ENCODE measurements at places on chromosomes 7 and 10.

- DNase-seq: no peak
Observed at GRCh38 chr7:141551782-141552181, 572 bp downstream of the AGK start.

GRCh38 chr7:112484671-112485167 is 3.9 kb downstream of the LSMEM1 start:
- no peak for DNase-seq

- DNase-seq: no peak
Observed at GRCh38 chr7:2105280-2105679, 127.5 kb downstream of the MAD1L1 start.

DNA sequence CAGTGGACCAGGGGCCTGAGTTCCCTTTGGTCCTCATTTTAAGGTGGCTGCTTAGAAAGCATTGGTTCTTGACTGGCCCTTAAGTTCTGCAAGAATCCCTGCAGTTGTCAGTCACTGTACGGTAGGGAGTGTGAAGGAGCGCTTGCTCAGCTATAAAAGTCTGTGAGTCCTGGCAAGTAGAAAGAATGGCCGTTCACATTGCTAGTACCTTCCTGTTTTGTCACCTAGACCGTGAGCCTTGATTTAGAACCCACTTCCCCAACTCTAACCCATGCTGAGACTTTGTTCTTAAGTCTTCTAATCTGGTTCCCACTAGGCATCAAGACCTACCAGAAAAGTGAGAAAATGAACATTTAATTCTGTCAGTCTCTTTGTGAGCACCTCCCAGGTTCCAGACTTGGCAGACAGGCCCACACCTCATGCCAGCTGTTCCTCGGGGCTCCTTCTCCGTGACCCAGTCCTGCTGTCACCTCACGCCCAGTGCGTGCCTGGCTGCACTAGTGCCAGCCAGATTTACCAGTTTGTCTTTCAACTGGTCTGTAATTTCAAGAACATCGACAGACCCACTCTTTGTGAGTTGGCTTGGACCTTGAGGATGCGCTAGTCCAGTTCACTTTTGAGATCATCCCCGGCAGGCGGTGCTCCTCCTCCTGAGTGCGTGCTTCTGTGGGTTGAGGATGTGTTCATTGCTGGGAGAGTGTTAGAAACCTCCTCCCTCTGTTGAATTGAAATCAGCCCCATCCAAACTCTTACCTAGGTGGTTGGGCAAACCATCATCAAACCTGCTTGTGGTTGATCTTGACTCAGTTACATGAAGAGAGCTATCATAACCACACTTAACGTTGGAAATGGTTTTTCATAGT is 78.5 kb downstream of the SHH start:
- DNase-seq: no peak

DNA sequence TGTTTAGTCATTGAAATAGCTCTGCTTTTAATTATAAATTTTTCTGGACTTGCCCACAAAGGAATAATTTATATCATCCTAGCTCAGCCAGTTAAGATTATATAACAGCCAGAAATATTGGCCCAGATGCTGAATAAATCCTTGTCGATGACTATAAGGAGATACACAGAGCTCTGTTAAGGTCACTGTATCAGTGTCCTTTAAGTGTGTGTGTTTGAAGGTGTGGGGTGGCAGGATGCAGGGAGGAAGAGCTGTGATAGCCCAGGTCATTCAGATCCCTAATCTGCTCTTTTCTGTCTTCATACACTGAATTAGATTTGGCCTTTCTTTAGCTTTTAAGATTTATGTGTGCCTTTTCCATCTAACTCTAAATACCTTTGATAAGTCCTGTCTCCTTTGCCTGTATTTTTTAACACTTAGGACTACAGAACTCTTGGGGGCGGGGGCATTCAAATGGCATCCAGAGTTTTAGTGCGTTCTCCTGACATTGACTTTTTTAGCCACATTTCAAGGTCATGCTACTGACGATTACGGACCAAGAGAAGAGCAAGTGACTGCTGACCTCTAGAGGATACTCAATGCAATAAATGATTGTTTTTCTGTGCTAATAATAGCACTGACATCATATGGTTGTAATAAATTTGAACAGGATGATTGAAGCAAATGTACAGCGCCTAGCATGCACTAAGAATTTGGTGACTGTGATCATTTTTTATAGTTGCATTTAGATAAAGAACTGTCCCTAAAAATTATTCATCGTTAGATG is 172.3 kb downstream of the CACNB2 start:
- no peak for DNase-seq

DNA sequence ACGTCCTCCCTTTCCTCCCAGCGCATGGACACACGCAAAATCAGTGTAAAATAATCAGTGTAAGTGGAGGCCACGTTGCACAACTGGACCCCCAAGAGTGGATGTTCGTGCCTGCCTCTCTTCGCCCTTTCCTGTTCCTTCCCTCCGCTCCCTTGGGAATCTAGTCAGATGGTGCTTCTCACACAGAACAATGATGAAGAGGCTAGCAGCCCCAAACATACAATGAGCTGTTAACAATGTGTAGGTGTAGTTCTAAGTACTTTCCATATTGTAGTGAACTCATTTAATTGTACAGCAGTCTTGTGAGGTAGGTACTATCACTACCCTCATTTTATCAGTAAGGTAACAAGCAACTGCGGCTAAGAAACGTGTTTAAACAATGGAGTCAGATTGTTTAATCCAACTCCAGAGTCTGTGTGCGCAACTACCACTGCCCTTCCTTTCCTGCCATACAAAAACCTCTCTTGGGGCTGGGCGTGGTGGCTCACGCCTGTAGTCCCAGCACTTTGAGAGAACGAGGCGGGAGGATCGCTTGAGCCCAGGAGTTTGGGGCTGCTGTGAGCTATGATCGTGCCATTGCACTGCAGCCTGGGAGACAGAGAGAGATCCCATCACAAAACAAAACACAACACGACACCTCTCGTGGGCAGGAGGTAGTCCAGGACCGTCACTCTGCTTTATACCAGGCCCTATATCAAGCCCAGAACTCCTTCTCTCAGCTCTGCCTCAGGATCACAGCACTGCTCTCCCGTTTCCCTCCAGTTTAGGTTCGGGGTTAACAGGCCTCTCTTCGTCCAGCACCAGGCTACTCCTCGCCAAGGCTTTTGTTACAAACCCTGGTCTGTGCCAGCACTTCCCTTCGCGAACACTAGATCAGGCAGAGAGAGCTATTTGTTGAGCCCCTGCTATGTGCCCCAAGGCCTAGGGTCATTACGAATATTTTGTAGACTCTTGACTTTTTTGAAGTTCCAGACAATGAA is 1.1 kb downstream of the FKBP9 start:
- DNase-seq: no peak

GRCh38 chr10:14761372-14761771 is 13.3 kb downstream of the FAM107B start:
- DNase-seq: no peak

DNA sequence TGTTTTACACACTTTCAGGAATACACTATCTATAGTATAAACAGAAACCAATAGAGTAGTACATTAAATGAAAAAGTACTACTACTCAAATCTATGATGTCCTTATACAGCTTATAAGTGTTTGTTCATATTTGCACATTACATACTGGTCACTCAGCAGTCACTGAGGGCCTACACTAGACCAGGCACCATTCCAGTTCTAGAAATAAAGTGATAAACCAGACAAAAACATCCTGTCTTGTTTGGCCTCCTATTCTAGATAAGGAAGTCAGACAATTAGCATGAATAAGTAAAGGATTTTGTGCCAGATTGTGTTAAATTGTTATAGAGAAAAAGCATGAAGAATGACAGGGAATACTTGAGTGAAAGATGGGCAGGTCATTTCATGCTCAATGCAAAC is 219.0 kb downstream of the CRPPA start:
- no peak for DNase-seq

DNA sequence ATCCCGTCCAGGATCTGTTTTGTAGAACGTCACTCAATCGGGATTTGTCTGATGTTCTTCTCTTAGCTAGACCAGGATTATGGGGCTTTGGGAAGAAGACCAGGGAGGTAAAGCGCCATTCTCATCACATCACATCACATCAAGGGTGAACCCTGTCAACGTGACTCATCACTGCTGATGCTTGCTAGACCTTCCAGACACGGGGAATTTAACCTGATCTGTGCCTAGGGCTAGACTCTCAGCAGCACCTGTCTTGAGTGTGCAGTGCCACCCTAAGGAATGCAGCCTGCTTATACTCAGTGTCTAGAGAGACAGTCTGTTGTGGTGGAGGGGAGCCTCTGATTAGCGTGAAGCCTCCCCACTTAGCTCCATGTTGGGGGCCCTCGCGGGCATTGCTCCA is 678.6 kb upstream of the FOXK1 start:
- DNase-seq: no peak

- DNase-seq: no peak
Observed at GRCh38 chr7:85510287-85510686, 323.4 kb upstream of the SEMA3D start.

DNA sequence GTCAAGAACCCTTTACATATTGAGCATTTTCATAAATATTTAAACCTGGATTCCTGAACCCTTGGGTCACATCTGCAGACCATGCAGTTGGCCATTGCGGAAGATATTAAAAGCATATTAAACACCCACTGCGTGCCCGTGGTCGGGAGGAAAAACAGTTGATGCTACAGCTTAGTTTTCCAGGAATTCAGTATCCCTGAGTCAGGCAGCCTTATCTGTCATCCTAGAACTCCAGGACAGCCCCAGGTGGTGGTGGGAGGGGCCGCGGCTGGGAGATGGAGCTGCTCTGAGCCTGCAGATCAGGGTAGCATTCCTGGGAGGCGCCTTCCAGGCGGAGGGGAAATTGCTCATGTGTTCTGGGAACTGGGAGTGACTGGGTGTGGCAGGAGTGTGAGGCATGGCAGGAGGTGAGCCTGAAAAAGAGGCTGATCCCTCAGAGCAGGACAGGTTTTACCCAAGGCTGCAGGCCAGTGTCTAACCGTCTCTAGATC is 222.9 kb upstream of the SH2B2 start:
- no peak for DNase-seq

DNA sequence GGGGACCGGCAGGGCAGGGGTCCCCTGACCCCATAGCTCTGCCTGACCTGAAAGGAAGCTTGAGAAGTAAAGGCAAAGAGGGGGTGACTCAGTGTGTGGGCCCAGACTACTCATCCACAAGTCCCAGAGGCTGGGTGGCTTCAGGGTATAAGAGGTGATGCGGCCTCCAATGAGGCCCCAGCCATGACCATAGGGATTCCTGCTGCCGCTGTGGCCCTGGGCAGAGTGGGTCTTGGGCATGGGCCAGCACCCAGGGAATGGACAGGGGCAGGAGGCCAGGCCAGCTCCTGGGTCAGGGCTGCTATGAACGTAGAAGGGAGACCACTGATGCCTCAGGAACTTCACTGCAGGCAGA is 64.4 kb upstream of the EBF3 start:
- no peak for DNase-seq

DNA sequence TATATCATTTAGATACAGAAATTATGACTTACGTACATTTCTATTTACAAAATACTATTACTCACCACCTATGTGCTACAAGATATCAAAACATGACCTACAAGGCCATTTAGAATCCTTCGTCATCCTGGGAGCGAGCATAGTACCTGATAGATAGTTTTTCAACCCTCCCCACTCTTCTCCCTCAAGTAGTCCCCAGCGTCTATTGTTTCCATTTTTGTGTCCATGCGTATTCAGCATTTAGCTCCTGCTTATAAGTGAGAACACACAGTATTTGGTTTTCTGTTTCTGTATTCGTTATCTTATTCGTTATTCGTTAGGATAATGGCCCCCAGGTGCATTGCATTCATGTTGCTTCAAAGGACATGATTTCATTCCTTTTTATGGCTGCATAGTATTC is 28.1 kb downstream of the PNLIPRP2 start:
- no peak for DNase-seq

DNA sequence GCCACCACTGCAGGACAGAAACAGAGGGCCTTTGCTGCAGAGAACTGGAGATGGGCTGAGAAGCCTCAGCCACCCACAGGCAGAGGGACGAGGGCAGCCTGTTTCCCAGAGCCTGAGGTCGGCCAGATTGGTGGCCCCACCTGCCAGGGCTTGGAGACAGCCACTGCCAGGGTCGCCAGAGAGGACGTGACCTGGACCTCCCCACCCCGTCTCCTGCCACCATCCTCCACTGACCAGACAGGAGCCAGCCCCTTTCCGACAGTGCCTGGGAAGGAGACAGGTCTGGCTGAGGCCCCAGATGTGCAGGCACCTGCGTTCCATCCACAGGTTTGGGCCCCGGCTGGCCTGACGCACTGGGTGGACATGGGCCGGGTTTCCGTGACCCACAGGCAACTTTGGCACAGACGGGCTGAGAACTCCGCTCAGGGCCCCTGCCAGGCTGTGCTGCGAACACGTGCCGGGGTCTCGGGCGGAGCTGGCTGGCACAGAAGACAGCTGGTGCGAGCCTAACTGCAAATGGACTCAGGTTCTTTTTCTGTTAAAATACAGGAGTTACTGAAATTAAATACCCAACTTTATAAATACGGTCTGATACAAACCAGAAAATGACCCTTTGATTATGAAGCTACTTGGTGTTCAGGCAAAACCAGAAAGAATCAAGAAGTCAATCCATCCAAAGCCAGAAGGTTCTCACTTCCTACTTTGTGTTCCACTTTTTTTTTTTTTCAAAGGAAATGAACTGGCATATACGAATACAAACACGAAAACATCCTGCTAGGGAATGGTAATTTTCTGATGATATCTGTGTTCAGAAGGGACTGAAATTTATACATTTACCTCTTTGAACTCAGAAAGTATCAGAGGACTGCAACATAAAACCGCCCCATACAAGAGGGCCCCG is 6.9 kb downstream of the COX19 start:
- no peak for DNase-seq

DNA sequence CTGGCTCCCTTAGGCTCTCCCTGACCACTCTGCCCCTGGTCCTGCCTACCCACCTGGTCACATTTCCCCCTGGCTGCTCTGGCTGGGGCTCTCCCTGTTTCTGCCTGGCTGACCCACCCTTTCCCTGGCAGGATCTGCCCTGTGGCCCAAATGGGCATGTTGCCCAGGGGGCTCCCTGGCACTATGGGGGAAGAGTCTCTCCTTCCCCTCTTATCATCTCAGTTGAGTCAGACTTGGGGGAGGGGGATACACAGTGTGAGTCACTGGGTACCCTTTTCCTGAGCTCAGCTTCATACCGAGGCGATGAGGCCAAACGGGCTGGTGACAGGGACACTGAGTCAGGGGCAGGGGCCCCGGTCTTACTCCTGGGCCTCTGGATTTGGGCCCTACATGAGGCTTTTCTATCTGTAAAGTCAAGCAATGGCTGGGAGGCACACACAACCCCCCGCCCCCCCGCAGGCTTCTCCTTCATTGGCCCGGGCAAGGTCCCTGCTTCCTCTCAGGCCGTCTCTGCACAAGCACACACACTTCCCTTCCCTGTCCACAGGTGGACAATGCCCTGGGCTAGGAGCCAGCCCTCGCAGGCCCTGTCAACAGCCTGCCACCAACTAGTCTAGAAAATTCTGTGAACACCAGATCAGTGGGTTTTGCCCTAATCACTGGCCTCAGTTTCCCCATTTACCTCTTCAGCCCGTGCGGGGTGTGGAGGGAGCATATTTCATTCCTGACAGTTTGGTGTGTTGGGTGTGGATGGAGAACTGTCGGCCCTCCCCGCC is 627 bp upstream of the FLNC start:
- DNase-seq: no peak

DNA sequence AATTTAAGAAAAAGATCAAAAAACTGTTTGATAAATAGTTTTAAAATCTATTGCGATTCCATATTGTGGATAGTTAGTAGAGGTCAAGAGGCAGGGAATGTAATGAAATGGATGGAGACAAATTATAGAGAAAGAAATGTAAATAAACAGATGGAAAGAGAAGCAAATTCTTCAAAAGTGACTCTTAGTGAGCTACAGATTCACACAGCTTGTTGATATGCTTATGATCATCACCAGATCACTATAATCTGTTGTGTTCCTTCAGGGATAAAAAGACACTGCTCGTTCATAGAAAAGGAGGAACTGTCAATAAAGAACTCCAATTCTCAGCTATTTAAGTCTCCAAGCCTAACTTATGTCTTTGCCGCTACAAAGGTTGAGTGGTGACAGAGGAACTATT is 251.4 kb upstream of the SEMA3C start:
- no peak for DNase-seq
